GM04504 (cell line): ENCODE measurements at places on chromosomes 2 and 18.

DNA sequence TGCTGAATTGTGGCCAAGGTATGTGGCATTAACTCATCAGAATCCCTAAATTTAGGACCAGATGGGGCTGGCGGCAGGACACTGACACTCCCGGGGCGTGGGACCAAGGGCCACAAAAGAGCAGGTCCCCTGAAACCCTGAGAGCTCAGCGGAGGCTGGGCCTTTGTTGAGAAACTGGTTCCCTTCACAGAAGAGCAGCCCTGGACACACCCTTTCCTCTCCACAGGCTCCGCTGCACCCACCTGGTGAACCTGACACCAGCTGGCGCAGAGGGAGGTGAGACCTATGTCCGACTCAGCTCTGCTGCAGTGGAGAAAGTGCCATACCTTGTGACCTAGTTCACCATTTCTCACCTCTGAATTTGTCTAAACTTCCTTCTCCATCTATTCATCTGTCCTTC lies 119.5 kb downstream of the RTP5 start:
- DNase-seq, result no peak

- no peak for DNase-seq
Observed at GRCh38 chr18:77772177-77772576, 522.5 kb downstream of the GALR1 start.

DNA sequence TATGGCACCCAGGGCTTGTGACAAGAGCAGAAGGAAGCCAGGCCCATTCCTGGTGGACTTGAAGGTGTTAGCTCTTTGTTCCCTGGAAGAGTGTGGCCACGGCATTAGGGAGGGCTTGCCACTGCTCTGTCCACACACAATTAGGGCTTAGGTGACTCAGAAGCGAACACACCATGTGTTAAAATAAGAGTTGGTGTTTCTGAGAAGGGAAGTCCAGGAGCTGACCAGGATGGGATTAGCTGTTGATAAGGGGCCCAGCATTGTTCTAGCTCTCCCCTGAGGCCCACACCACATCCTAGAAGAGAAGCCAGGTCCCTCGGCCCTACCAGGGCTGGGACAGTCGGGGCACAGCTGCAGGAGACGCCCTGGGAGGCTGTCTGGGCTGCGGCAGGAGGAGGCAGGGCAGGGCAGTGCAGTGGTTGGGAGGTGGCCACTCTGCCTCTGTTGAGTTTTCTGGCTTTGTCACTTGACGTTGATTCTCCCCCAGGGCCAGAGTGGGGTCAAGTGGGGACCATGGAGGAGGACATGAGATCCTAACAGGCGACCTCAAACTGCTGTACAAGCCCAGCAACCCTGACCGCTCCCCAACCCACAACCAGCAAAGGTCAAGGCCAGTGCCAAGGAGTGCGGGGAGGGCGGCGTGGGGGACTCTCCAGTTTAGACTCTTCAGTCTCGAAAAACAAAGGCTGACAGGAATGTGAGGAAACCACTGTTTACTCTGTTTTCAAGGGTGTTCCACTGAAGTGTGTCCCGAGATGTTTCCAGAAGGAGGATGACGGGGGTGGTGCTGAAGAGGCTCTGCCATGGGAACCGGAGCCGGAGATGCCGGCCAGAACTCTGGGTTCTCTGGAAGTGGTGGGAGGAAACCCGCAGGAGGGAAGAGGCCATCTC lies 16.8 kb downstream of the GNLY start:
- DNase-seq, result no peak

DNA sequence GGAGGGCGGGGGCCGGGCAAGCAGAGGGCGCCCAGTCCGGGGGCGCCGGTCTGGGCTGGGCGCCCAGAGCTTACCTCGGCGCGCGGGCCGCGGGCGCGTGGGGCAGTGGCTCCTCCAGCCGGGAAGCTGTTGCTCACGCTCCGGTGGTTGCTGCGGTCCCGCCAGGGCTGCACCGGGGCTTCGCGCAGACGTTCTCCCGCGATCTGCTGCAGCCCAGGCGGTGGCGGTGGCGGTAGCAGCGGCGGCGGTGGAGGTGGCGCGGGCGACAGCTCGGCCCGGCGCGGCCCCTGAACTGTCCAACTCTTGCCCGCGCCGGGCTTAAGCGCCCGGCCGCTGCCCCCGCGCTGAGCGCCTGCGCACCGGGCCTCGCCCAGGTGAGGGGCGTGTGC lies 391 bp downstream of the ZNF385B start:
- DNase-seq, result no peak

GRCh38 chr2:223997938-223998337 lies 40.7 kb downstream of the MRPL44 start:
- DNase-seq, result no peak
